ENCODE measurements at places on chromosomes 7 and 10.

GRCh38 chr10:116974456-116975005 lies 30.5 kb downstream of the SHTN1 start:
- DNase-seq = no peak

DNA sequence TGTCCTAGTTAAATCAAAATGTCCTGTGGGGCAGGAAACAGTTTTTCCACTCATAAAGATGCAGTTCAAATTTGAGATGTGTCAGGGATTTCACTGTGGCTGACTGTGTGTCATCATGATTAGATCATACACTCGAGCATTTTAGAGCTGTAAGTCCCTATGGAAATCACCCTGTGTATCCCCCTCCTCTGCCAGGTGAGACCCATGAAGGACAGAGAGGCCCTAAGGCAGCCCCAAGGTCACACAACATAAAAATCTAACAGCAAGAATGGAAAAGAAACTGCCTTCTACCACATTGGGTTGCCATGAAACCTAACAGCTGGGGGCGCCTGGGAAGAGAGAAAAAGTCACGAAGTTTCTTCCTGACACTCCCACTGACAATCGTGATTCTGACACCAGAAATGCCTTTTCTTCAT lies 135.8 kb downstream of the KCNMA1 start:
- DNase-seq = no peak

GRCh38 chr10:114634609-114634979 lies 23.5 kb downstream of the ABLIM1 start:
- no peak for DNase-seq

GRCh38 chr10:20966426-20966825 lies 69.3 kb upstream of the NEBL start:
- DNase-seq = no peak

- DNase-seq = no peak
Measured at GRCh38 chr10:72309290-72310240, 35.8 kb downstream of the DDIT4 start.

GRCh38 chr10:133131053-133131452 lies 29.0 kb upstream of the KNDC1 start:
- DNase-seq = no peak

GRCh38 chr10:71746344-71747037 lies 26.8 kb downstream of the VSIR start:
- no peak for DNase-seq

DNA sequence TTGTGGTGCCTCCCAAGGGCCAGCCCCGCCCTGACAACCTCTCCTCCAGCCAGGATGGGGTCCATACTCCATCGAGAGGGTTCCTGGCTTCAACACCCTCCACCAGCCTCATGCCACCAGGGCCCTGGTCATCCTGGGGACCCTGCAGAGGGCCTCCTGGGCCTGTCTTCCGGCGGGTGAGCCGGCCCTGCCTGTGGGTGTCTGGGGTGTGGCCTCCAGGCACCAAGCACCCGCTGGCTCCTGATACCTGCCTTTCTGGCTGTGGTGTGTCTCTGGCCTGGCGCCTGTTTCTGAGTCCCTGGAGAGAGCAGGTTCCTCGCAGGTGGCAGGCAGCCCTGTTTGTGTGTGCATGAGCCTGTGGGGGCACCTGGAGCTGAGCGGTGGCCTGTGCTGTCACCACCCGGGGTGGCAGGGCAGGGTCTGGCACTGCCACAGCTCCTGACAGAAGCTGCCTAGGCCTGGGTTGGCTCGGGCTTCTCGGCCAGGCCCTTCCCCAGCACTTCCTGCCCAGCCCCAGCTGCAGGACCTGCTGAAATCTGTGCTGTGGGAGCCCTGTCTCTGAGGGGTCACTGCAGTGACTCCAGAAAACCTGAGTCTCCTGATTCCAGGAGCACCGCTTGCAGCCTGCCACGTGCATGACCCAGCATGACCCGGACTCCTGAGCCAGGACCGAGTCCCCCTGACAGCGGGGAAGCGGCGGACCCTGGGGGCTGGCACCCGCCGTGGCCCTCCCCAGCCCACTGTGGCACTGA lies 18.4 kb downstream of the ADAM8 start:
- peak; percentile 32 for DNase-seq

GRCh38 chr7:108310351-108310750 lies 145.9 kb downstream of the NRCAM start:
- DNase-seq = no peak

DNA sequence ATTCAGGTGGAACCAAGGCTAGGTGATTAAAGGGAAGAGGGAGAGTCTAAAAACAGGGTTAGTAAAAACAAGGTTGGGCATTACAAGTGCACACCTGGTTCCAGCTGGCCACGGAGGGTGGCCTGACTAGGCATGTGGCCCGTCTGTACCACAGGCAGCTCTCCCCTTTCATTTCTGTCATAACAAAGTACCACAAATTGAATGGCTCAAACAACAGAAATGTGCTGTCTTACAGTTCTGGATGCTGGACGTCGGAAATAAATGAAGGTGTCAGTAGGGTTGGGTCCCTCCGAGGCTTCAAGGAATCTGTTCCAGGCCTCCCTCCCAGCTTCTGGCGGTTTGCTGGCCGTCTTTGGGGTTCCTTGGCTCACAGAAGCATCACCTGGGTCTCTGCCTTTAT lies 13.4 kb upstream of the WDR86 start:
- DNase-seq = no peak

Data from activated effector memory CD4-positive, alpha-beta T cell treated with Interleukin-2 at 50 U/mL for 16 hours (primary cell).